ENCODE measurements at places on chromosomes 5 and 9. TPM values are rescaled to one million over a fixed set of nuclear protein-coding genes. Genes with fewer than 3 reads are reported as not detected.

OR1Q1 gene
- not detected for total RNA-seq

ISCA1 gene
- total RNA-seq = 99.9 TPM

ASPN gene
- 29.0 TPM for total RNA-seq

TIMD4 gene
- 0.71 TPM for total RNA-seq

ADAMTS2 gene
- 13.6 TPM for total RNA-seq

SH3RF2 gene
- total RNA-seq = 272 TPM

DIAPH1 gene
- total RNA-seq = 18.7 TPM

TSLP gene
- 2.3 TPM for total RNA-seq

SPATA31C2 gene
- total RNA-seq = not detected

EQTN gene
- not detected for total RNA-seq

GLIPR2 gene
- 11.2 TPM for total RNA-seq

ABCA2 gene
- total RNA-seq = 28.5 TPM

FOXD4L5 gene
- total RNA-seq = not detected

IFNA13 gene
- not detected for total RNA-seq

SLC6A3 gene
- not detected for total RNA-seq

CFAP77 gene
- 8.6 TPM for total RNA-seq

BTNL3 gene
- total RNA-seq = not detected

S1PR3 gene
- total RNA-seq = 34.7 TPM

FGD3 gene
- 3.3 TPM for total RNA-seq

RMRP gene
- not detected for total RNA-seq

COL5A1 gene
- 10.9 TPM for total RNA-seq

LHX6 gene
- 2.8 TPM for total RNA-seq

FCN2 gene
- not detected for total RNA-seq

DAB2IP gene
- 47.0 TPM for total RNA-seq

RACK1 gene
- total RNA-seq = 1,413 TPM

ADAMTS16 gene
- total RNA-seq = not detected

SNAPC4 gene
- total RNA-seq = 4.4 TPM

NUDT2 gene
- total RNA-seq = 25.3 TPM

CYLC2 gene
- not detected for total RNA-seq

P4HA2 gene
- 65.4 TPM for total RNA-seq

GRM6 gene
- not detected for total RNA-seq

GTF3C4 gene
- total RNA-seq = 8.6 TPM

MYO10 gene
- 3.8 TPM for total RNA-seq

AK8 gene
- total RNA-seq = 0.19 TPM

KCNV2 gene
- not detected for total RNA-seq

RELL2 gene
- 1.3 TPM for total RNA-seq

LRRC70 gene
- 2.1 TPM for total RNA-seq

SMAD5 gene
- total RNA-seq = 25.0 TPM

PLAC8L1 gene
- not detected for total RNA-seq

SV2C gene
- total RNA-seq = 0.15 TPM

Data from right atrium auricular region (tissue), 2 donors.